Sigmoid colon (tissue), 7 donors: ENCODE measurements at places on chromosomes 11 and 22. TPM values are rescaled to one million over a fixed set of nuclear protein-coding genes. Genes with fewer than 3 reads are reported as not detected.

DNA sequence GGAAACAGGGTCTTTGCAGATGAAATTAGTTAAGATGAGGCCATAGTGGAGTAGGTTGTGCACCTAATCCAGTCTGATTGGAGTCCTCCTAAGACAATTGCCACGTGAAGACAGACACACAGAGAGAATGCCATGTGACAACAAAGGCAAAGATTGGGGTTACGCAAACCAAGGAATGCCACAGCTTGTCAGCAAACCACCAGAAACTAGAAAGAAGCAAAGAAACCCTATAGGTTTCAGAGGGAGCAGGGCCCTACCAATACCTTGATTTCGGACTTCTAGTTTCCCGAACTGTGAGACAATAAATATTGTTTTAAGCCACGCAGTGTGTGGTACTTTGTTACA lies 8.2 kb upstream of the LAYN start:
- H3K4me1 ChIP-seq, result peaks cover 4% of the 10 kb centered on the region
- H3K27me3 ChIP-seq, result no peaks in the 10 kb centered on the region
- H3K36me3 ChIP-seq, result no peaks in the 10 kb centered on the region
- H3K27ac ChIP-seq, result no peak overlapping the region

- peak overlapping the region; percentile 90 for H3K27ac ChIP-seq
- H3K4me3 ChIP-seq, result peak overlapping the region; percentile 64
- H3K36me3 ChIP-seq, result no peaks in the 10 kb centered on the region
- H3K4me1 ChIP-seq, result peaks cover 54% of the 10 kb centered on the region
- no peaks in the 10 kb centered on the region for H3K27me3 ChIP-seq
These were observed 1.6 kb downstream of the MAML2 start for GRCh38 chr11:96341211-96342013.

GRCh38 chr11:129408865-129409444 lies 33.3 kb downstream of the BARX2 start:
- no peaks in the 10 kb centered on the region for H3K4me1 ChIP-seq
- no peak overlapping the region for H3K4me3 ChIP-seq
- no peaks in the 10 kb centered on the region for H3K27me3 ChIP-seq
- no peaks in the 10 kb centered on the region for H3K36me3 ChIP-seq
- no peak overlapping the region for H3K27ac ChIP-seq

SEPTIN3 gene
- total RNA-seq, result 1.4 TPM

RAG2 gene
- not detected for total RNA-seq

DNA sequence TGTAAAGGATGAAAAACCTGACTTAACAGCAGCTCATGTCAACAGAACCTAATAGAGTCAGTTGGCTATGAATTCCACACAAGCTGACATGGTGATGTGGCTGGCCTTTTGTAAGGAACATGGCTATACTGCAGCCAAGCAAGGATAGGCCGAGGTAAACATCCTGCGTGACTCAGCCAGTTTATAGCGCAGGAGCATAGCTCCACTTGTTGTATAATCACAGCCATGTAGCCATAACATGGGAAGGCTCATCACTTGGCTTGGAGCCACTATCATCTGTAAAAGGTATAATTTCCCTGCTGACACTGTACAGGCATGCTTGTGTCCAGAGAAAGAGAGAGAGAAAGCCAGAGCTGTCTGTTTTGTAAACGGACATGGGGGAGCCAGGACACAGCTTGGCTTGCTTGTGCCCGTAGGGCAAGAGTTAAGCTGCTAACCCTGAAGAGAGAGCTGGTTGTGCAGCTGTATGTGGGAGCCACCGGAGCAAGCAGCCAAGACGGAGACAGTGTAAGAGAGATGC lies 104.4 kb upstream of the PLET1 start:
- H3K4me1 ChIP-seq, result peaks cover 30% of the 10 kb centered on the region
- H3K27me3 ChIP-seq, result no peaks in the 10 kb centered on the region
- no peak overlapping the region for H3K4me3 ChIP-seq
- no peaks in the 10 kb centered on the region for H3K36me3 ChIP-seq
